ENCODE measurements at places on chromosomes 12 and 14. TPM values are rescaled to one million over a fixed set of nuclear protein-coding genes. Genes with fewer than 3 reads are reported as not detected.

The KRT83 gene
- not detected for total RNA-seq

The TAS2R42 gene
- total RNA-seq: 2.4 TPM

The CEBPE gene
- 6.0 TPM for total RNA-seq

The SOAT2 gene
- total RNA-seq: not detected

The CPM gene
- total RNA-seq: 1.7 TPM

The HOXC12 gene
- total RNA-seq: not detected

The GLT8D2 gene
- 56.1 TPM for total RNA-seq

The RASAL1 gene
- total RNA-seq: 0.24 TPM

The PLD4 gene
- 2.4 TPM for total RNA-seq

The DHRS2 gene
- 5.8 TPM for total RNA-seq

The TGM1 gene
- total RNA-seq: 9.4 TPM
